ENCODE measurements at places on chromosomes 13 and 19. TPM values are rescaled to one million over a fixed set of nuclear protein-coding genes. Genes with fewer than 3 reads are reported as not detected.

The DNAAF3 gene
- not detected for total RNA-seq

The KLC3 gene
- total RNA-seq: not detected

The SYNGR4 gene
- total RNA-seq: not detected

The B3GNT8 gene
- 225 TPM for total RNA-seq

The F2RL3 gene
- total RNA-seq: 2.2 TPM

The SLITRK6 gene
- total RNA-seq: 3.3 TPM

The ZBTB32 gene
- total RNA-seq: not detected

The SIGLEC12 gene
- total RNA-seq: 0.48 TPM

The CEACAM16 gene
- total RNA-seq: not detected

The PNMA8A gene
- total RNA-seq: not detected

The ZNF534 gene
- not detected for total RNA-seq

The PSG11 gene
- total RNA-seq: not detected

The DNAJC15 gene
- total RNA-seq: 11.1 TPM

DNA sequence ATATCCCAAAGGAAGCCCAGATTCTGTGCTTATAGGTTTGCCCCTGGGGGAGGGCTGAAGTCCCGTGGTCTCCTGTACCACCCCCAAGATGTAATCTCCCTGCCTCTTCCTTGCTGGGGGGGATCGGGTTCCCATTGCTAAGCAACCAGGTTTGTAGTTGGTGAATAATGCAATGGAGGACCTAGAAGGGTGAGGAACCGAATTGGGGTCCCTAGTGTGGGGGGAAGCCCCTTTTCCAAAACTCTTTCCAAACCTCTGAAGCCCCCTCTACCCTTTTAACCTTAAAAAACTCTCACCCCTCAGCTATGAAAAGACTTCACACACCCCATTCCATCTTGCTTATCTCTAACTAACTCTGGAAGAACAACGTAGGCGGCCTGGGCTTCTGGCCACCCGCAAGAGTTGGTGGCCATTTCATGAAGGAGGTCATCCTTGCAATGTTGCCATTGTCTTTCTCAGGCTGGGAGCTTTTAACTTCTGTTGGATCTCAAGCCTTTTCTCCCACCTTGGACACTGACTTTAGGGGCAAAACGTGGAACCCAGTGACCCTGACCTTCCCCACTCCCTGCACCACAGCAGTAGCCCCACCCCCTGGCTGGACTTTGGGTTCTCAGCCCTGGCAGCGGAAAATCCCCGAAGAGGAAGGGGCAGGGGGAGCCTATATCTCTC is 661 bp downstream of the PALM3 start:
- no peak for DNase-seq
- no peak overlapping the region for H3K27ac ChIP-seq
- no peaks in the 10 kb centered on the region for H3K36me3 ChIP-seq
- H3K27me3 ChIP-seq: peaks cover 60% of the 10 kb centered on the region

DNA sequence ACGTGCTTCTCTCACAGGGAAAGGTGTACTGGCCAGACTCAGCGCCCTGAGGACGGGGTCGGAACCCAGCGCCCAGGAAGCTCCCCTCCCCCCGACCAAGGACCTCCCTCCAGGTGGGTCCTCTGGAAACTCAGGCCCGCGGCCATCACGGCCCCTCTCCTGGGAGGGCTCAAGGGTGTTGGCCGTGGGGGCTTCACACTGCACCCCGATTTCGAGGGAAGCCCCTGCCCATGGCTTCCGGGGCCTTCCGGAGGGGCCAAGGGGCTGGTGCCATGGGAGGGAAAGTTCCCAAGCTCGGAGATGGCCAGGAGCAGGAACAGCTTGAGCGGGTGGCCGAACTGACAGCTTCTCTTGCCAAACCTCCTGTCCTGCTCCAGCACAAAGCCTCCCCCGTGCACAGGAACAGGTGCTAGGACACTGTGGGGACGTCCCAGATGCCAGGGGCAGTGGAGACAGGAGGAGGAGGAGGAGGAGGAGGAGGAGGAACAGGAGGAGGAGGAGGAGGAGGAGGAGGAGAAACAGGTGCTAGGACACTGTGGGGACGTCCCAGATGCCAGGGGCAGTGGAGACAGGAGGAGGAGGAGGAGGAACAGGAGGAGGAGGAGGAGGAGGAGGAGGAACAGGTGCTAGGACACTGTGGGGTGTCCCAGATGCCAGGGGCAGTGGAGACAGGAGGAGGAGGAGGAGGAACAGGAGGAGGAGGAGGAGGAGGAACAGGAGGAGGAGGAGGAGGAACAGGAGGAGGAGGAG is 10.0 kb downstream of the SBNO2 start:
- no peaks in the 10 kb centered on the region for H3K27me3 ChIP-seq
- peaks cover 16% of the 10 kb centered on the region for H3K4me1 ChIP-seq
- no peak overlapping the region for H3K27ac ChIP-seq

- H3K27me3 ChIP-seq: no peaks in the 10 kb centered on the region
- DNase-seq: no peak
- no peaks in the 10 kb centered on the region for H3K4me1 ChIP-seq
Measured at GRCh38 chr13:38382946-38383345, 33.3 kb downstream of the UFM1 start.

DNA sequence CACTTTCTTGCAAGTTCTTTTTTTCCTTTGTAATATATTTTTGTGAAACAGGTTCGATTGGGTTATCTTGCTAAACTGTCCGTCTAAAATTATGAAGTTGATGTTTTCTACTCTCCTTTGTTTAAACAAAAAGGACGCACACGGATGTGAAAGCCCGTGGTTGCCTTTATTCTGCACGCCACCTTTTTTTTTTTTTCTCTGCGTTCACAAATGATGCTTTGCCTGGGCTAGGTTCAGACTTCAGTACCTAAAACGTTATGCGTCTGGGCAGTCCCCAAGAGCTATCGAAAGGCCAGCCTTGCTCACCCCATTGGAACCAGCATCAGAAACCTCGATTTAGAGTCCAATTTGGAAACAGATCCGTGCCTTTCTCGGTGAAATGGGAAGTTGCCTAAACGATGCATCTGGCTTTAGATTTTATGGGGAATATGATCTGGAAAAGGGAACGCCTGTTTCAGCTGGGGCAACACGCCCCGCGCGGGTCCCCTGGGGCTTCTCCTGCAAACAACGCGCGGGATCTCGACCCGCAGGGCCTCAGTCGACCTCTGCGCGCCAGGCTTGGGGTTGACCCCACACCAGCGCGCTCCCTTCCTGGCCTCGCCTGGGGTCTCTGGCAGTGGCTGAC is 113.9 kb downstream of the KCNRG start:
- peaks cover 65% of the 10 kb centered on the region for H3K27me3 ChIP-seq
- H3K27ac ChIP-seq: peak overlapping the region; percentile 42
- no peak for DNase-seq
- no peaks in the 10 kb centered on the region for H3K36me3 ChIP-seq
- no peak overlapping the region for H3K4me3 ChIP-seq

- H3K4me1 ChIP-seq: peaks cover 2% of the 10 kb centered on the region
- H3K27ac ChIP-seq: no peak overlapping the region
- H3K27me3 ChIP-seq: no peaks in the 10 kb centered on the region
- DNase-seq: no peak
- no peak overlapping the region for H3K4me3 ChIP-seq
Measured at GRCh38 chr19:3660493-3661219, 34.1 kb upstream of the CACTIN start.

DNA sequence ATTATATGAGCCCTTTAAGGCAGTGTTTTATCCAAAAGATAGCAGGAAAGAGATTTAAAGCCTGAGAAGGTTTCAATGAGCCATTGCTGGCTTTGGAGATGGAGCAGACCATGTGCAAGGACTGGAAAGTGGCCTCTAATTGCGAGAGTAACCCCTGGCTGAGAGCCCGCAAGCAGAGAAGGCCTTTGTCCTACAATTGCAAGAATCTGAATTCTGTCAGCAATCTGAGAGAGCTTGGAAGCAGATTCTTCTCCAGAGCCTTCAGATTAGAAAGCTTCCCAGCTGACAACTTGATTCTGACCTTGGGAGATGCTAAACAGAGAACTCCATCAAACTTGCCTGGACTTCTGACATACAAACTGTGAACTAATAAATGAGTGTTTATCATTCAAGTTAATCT is 528.7 kb upstream of the KLF12 start:
- H3K27ac ChIP-seq: no peak overlapping the region
- no peaks in the 10 kb centered on the region for H3K27me3 ChIP-seq
- DNase-seq: no peak
- H3K4me1 ChIP-seq: no peaks in the 10 kb centered on the region
- no peak overlapping the region for H3K4me3 ChIP-seq

DNA sequence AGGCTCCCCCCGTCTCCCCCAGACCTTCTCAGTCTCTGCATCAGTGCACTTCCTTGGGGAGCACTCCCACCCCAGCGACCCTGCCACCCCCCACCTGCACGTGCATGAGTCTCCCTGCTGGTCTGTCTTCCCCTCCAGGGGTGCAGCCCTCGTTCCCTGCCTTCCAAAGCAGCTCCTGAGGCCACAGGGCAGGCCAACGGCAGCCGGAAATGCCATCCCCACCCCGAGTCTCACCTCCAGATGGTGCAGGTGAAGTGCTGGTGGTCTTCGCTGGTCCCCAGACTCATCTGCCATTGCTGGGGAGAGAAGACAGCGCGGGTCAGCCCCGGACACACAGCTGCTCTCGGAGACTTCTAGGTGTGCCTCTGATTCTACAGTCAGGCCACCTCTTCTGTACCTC is 5.5 kb downstream of the MYDGF start:
- H3K36me3 ChIP-seq: peaks cover 16% of the 10 kb centered on the region
- no peaks in the 10 kb centered on the region for H3K27me3 ChIP-seq
- DNase-seq: no peak
- H3K27ac ChIP-seq: no peak overlapping the region

DNA sequence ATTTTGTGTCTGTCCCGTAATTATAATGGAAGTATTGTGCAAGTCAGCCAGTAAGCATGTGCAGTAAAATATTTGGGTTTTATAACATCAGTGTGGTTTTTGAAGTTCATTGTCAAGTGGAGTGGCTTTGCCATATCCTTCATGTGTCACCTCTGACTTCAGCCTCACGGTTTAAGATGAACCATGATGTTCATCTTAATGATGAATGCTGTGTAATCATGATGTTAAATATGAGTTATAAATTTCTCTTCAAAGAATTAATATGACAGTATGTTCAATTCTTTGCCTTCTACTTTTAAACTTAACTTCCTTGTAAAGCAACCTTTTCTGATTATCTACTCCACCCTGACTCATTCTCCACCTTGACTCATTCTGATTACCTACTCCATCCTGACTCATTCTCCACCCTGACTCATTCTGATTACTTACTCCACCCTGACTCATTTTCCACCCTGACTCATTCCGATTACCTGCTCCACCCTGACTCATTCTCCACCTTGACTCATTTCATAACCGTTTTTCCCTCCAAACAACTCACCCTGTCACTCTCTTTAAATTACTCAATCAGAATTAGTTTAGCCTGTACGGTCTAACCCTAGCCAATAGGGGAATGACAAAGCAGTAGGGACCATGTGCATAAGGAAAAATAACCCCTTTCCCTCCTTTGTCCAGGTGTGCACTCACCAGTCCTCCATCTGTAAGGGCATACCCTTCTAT is 50.3 kb upstream of the ANKRD10 start:
- H3K36me3 ChIP-seq: no peaks in the 10 kb centered on the region
- H3K4me1 ChIP-seq: no peaks in the 10 kb centered on the region
- no peak overlapping the region for H3K27ac ChIP-seq
- no peak overlapping the region for H3K4me3 ChIP-seq
- DNase-seq: no peak

DNA sequence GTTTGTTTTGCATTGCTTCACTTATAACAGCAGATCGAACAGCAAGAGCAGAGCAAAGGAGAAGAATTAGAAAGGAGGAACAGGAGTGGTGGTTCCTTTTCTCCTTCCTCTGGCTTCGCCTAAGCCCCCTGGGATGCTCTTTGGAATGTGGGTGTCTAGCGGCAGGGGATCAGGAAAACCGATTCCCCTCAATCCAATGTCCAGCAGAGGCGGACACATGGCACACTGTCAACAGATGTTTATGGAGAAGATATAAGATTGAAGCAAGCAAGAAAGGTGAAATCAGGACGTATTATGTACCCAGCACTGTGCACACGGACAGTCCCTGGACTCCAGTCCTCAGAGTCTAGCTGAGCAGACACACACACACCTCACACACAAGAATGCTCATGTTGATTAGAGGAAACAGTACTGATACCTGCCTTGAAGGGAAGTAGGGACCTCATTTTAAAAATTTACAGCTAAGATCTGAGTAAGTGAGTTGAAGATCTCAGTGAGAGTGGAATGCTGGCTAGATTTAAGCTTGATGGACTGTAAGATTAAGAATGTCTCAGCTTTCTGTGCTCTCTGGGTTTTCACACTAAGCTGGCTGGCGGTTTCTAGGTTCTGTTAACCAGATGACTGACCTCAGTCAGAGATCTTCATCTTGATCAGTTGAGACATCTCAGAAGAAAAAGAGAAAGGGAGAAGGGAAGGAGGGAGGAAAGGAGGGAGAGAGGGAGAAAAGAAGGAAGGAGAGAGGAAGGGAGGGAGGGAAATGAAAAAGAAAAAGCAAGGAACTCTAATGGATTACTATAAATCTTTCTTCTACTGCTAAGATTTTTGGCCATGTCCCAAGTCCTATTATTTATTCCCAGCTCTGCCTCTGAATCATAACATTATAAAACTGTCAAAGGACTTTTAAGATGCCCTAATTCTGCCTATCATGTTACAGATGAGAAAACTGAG is 44.8 kb downstream of the FLT1 start:
- no peak overlapping the region for H3K4me3 ChIP-seq

GRCh38 chr13:52412128-52412527 is 6.2 kb upstream of the THSD1 start:
- no peak overlapping the region for H3K4me3 ChIP-seq
- H3K36me3 ChIP-seq: peaks cover 52% of the 10 kb centered on the region
- no peak overlapping the region for H3K27ac ChIP-seq
- no peak for DNase-seq
- no peaks in the 10 kb centered on the region for H3K4me1 ChIP-seq

DNA sequence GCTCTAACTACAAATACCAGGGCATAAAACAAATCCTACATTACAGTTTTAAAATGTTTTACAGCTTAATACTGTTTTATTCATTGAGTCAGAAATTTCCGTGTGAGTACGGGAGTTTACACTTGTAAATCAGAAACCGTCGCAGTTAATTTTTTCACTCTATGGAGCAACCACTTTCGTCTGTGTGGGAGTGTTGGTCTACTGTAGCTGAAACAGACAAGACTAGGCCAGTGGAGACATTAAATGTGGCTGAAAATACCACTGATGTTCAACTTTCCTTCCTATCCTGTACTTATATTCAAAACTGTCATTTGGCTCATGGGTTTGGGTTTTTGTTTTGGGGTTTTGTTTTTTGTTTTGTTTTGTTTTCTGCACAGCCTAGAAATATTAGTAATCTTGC is 268.7 kb downstream of the DCT start:
- no peak overlapping the region for H3K4me3 ChIP-seq
- H3K27me3 ChIP-seq: no peaks in the 10 kb centered on the region
- H3K4me1 ChIP-seq: no peaks in the 10 kb centered on the region
- H3K36me3 ChIP-seq: no peaks in the 10 kb centered on the region

- no peak overlapping the region for H3K27ac ChIP-seq
- no peaks in the 10 kb centered on the region for H3K27me3 ChIP-seq
- DNase-seq: no peak
- no peaks in the 10 kb centered on the region for H3K36me3 ChIP-seq
- no peak overlapping the region for H3K4me3 ChIP-seq
Measured at GRCh38 chr19:30135093-30135757, 193.2 kb downstream of the URI1 start.

- H3K27ac ChIP-seq: no peak overlapping the region
- H3K27me3 ChIP-seq: no peaks in the 10 kb centered on the region
- no peak for DNase-seq
Measured at GRCh38 chr13:74270018-74270417, 135.8 kb upstream of the KLF12 start.

Data from transverse colon (tissue), 4 donors.